ENCODE measurements at places on chromosomes 1 and 21.

- DNase-seq = no peak
These were observed 12.0 kb downstream of the MAB21L3 start for GRCh38 chr1:116122955-116123757.

- DNase-seq = peak; percentile 34
These were observed 35.6 kb upstream of the RRP15 start for GRCh38 chr1:218249338-218250140.

DNA sequence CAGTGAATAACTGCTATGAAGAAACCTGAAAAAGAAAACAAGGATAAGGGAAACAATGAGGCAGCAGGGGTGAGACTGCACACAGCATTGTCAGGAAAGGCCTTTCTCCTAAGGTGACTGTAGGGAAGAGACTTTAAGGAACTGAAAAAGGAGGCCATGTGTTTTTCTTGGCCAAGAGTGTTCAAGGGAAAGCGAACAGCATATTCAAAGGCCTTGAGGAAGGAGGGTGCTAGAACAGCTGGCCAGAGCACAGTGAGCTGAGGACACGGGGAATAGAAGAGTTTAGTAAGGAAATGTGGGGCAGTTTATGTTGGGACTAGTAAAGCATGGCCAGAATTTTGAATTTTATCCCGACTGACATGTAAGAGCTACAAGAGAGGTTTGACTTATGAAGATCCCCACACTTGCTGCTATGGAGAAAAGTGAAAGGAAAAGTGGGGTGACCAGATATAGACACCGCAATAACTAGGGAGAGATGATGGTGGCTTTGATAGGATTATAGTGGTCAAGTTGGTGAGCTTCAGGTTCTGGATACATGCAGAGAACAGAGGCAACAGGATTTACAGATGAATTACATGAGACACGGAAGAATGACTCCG, 1.4 kb downstream of the RWDD2B start:
- no peak for DNase-seq

DNA sequence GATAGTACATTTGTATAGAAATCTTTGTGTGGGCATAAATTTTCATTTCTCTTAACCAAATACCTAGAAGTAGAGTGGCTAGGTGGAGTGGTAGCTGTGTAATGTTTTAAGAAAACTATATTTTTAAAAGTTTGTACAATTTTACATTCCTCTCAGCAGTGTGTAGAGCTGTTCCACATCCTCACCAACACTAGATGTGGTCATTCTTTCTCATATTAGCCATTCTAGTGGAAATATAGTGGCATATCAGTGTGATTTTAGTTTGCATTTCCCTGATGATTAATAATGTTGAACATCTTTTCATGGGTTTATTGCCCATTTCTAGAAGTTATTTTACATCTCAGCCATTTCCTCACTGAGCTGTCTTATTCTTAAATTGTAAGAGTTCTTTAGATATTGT, 65.5 kb downstream of the ITSN1 start:
- DNase-seq = no peak

DNA sequence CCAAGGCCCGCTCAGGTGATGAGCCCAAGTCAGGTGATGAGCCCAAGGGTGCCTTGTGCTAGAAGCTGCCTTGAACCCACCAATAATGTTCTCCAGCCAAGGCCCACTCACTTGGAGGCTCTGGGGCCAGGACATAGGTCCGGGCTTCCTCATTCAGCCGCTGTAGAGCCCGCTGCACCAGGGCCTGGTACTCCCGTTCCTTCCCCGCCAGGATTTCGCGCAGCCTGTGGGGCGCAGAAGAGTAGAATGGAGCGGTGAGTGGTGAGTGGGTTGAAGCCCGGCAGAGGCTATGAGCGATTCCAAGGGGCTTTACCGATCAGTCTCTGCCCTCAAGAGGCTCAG, 10.5 kb downstream of the MAP3K6 start:
- DNase-seq = no peak

- no peak for DNase-seq
These were observed 4.0 kb downstream of the ACTL8 start for GRCh38 chr1:17759114-17759513.

- DNase-seq = no peak
These were observed 4.4 kb upstream of the RUNX1 start for GRCh38 chr21:35053356-35054096.

DNA sequence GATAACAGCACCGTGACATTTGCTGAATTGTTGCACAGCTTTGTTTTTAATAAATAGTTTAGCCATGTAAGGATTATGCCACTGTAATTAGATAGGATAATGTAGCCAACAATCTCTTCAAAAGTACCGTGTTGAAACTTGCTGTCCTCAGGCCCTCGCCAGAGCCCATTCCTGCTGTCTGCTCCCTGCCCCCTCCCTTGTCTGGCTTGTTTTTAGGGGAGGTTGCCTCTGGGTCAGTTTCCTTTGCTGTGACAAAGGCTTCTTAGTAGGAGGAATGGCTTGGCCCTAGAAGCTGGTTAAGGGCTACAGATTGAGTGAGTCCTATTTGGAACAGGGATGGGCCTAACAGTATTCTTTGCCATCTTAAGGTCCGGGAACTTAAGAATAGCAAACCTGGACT, 107.9 kb downstream of the LMO4 start:
- DNase-seq = no peak

GRCh38 chr1:185477638-185478580, 160.9 kb upstream of the IVNS1ABP start:
- peak; percentile 85 for DNase-seq

GRCh38 chr1:154407198-154408091, 2.3 kb downstream of the IL6R start:
- DNase-seq = no peak

DNA sequence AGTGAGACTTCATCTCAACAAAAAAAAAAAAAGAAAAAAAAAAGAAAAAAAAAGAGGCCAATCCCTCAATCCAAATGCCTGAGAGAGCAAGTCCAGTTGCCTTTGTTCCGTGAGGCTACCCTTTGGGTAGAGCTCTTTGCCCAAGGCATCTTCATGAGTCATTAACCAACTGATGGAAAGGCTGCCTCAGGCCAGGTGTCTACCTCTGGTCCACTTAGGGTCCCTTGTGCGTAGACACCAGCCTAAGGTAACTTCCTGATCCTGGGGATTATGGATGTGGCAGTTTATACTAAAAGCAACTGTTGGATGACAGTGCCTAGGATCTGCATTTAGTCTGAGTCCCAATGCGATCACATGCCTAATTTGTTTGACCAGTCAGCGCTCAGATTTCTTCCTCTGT, 20.7 kb upstream of the ZNF326 start:
- DNase-seq = no peak

DNA sequence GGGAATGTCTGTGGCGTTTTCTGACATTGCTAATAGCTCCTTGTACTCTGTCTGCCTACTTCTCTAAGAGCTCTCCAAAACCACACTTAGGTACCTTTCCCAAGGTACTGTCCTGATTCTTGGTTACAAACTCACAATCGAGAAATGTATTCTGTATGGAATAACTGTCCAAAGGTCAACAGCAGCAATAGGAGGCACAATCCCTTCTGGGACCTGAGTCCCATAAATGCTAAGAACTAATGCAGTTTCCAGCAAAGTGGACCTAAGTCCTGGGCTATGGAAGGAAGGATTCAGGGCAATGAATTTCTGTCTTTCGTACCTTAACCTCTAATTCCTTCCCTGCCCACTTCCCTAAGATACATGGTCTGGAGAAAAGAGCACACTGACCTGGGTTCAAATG, 59.7 kb downstream of the DMAP1 start:
- no peak for DNase-seq

- DNase-seq = no peak
These were observed 23.4 kb downstream of the PDPN start for GRCh38 chr1:13607002-13607401.

- no peak for DNase-seq
These were observed 537 bp downstream of the RHBDL2 start for GRCh38 chr1:38941093-38941492.

DNA sequence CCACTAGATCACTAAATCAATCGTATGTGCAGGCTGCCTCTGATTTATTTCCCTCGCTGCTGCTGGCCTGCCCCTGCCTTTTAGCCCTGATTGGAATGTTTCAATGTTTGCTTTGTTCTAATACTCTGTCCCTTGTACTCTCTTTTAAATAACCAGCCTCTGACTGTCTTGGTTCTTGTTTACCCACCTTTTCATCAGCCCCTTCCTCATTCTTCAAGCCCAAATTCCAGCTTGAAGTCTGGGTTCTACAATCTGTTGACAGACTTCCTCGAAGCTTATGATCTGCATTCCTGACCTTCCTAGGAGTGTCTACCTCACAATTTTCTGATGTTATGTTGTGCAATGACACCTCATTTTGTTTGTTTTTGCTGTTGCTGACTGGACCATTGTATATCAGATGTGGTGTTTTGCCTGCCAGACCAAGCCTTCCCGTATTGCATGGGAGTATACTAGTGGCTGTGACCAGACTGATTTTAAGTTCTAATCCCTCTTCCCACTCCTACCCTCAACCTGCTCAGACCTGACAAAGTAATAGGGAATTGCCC, 46.6 kb upstream of the APOBEC4 start:
- DNase-seq = no peak

DNA sequence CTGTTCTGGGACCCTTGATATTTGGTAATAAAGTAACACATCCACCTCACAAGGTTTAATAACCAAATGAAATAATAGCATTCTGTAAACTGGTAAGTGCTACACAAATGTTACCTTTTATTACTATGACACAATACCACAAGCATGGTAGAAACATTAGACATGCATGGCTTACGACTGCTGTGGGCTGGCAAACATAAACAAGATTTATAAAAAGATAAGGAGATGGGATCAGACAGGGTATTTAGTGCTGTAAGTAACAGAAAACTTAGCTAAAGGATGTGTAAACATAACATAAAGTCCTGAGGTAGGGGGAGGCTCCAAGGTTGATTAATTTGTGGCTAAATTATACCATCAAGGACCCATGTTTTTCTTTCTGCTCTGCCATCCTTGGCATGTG, 212.6 kb downstream of the BARHL2 start:
- DNase-seq = no peak

DNA sequence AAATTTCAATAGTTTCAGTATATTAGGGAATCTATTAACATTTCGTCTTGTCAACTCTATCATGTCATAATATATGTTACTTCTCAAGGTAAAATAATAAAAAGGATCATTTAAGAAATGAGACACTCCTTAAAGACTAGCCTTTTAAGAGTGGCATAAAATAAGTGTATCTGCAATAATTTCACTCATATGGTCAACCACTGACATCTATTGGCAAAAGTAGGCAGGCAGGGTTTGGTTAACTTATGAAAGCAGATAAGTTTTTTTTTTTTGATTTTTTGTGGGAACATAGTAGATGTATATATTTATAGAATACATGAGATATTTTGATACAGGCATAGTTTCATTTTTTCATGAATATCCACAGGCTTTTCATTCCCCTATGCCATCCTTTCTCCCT, 5.5 kb upstream of the RGS21 start:
- no peak for DNase-seq

- no peak for DNase-seq
These were observed 105.2 kb downstream of the SUSD4 start for GRCh38 chr1:223258751-223259198.

- peak; percentile 40 for DNase-seq
These were observed 39.9 kb downstream of the PEX14 start for GRCh38 chr1:10514490-10515235.

GRCh38 chr1:19941206-19941568, 17.8 kb upstream of the PLA2G2E start:
- no peak for DNase-seq

DNA sequence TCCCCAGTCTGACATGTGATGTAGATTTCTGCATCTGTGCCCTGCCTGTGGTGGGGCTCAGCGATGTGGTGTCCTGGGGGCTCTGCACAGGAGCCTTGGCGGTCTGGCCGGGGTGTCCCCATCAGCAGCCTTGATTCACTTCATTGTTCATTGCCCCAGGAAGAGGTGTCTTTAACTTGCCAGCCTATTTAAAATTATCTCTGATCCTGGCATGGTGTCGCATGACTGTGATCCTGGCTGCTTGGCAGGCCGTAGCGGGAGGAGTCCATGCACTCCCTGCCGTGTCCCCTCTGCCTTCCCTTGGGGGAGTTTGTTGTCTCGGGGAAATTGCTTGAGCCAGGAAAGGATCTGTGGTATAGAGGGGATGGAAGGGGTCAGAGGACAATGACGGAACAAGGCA, 59.9 kb downstream of the TRIM11 start:
- DNase-seq = no peak

- no peak for DNase-seq
These were observed 112.9 kb downstream of the TLR5 start for GRCh38 chr1:223029985-223030769.

DNA sequence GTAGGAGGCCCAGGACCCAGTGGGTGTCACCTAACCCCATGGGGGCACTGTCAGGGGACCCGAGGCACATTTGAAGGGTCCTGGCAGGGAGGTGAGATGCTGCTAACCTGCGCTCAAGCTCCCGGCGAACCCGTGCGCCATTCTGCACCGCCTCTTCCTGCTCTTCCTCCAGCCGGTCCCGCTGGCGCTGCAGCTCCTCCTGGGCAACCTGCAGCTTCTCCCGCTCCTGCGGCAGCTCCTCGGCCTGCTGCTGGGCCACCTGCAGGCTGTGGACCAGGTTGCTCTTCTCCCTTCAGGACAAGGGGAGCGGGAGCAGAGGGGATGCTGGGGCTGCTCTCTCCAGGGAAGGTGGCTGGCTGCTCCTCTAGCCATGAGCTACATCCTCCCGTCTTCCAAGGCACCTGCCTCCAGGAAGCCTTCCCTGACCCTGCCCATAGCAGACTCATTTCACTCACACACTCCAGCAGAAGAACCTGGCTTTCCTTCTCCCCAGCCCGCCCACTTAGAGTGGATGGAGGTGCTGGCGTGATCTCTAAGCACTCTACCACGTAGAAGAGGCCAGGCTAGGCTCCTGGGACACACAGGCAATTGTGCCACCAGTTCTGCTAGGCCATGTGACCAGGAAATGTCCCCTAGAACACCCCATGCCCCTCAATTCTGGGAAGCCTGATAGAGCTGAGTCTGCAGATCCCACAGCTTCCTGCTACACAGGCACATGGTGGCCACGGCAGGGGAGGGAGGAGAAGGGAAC, 15.2 kb upstream of the NBPF1 start:
- no peak for DNase-seq

DNA sequence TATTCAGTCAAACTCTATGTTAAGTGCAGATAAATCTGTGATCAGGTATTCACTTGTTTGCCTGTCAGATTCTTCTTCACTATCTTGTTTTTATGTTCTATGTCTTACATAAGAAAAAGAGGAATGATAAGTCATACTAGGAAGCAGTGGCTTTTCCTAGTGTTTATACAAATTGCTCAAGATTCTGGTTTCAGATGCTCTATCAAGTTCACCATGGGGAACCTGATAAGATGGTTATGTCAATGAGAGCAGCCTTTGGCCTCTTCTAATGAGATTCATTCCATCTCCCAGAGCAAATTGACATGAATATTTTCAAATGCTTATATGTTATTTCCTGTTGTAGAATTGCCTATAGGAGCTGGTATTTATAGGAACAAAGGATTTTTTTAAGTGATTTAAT, 218.8 kb upstream of the TMPRSS15 start:
- no peak for DNase-seq
